Fibroblast of skin of right biceps (primary cell): ENCODE measurements at places on chromosomes 1 and 21.

- DNase-seq = no peak
Measured at GRCh38 chr1:107897438-107898345, 67.3 kb downstream of the VAV3 start.

DNA sequence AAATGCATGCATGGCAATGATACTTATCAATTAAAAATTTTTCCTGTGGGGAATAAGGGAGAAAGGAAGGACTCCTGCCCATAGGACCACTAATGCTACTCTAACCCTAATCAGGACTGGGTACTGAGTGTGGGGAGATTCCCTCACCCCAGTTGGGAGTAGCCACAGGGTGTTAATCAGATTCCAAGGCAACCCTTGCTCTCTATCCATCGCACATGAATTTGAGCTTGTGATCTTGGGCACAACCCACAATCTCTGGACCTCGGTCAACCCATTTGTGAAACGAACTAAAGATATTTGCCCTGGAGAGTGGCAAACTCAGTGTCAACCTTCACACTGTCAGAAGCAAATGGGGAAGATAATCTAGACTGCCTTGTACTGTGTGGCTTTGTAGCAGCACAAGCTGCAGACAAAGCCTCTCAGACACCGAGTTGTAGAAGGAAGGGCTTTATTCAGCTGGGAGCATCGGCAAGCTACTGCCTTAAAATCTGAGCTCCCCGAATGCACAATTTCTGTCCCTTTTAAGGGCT lies 69.5 kb downstream of the SERINC2 start:
- no peak for DNase-seq

GRCh38 chr1:162074276-162075005 lies 5.0 kb downstream of the NOS1AP start:
- peak; percentile 7 for DNase-seq

GRCh38 chr1:16984717-16985116 lies 4.3 kb upstream of the MFAP2 start:
- peak; percentile 92 for DNase-seq

- DNase-seq = no peak
Measured at GRCh38 chr1:115445090-115445489, 107.0 kb upstream of the NGF start.

DNA sequence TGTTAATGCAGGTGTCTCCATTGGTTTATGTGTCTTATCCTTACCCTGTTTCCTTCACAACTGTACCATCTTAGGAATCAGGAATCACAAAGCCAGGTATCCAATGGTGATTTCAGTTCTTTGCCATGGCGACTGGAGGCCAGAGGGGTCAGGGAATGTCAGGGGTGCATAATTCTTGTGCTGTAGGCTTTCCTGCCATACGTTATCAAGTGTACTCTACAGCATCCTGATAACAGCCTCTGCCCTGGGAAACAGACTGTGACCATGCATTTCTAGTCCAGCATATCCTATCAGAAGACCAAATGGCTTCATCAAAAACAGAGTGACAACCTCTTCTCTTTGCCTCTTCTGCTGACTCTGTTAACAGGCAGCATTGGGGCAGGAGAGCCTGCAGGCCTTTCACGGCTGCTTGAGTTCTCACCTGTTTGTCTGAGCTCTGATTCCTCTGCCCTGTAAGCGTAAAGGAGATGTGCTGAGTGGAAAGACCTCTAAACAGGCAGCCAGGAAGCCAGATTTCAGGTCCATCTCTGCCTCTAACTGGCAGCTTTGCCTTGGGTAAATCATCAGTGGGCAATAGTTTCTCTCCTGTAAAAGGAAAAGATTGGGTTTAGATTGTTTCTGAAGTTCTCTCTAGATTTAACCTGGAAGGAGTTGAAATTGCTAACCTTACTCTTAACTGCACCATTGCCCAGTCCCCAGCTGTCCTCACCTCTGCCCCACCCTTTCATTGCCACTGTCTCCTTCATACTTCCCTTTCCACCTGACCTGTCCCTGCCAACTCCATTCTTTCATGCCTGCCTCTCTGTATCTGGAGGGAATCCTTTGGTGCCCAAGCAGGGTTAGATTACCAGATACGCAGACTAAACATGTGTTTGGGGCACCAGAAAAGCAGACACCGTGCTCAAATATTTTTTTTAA lies 80.2 kb downstream of the LRRC8D start:
- no peak for DNase-seq

DNA sequence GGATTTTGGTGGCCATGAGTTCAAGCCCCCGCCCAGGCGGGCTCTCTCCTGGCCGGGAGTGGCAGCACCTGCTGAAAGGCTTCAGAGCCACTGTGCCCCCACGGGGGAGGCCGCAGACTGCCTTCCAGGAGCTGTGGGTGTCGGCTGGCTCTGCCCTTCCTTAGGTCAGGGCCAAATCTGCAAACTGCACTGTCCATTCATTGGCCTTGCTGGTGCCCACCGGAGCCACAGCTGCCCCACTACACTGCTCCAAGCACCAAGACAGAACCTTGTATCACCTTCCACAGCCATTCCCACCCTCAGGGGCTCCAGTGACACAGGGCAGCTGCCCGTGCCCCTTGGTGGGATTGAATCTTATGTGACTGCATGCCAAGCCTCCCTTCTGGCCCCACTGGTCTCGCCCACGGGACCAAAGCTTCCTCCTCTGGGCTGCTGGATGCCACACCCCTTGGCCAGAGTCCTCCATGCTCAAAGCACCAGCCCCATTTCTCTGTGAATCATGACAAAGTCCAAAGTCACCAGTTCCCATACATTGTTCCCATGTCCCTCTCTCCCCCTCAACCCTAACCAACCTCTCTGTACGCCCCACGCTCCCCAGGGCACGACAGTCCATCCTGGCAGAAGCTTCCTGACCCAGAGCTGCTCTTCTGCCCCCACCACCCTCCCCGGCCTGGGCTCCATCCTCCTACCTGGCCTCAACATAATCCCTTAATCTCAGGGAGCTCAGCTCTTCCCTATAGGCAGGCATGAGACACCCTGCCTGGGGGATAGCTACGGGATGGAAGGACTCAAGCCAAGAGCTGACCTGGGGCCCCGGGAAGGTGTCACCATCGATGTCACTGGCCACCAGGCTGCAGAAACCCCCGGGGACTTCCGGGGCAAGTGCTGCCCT lies 20.9 kb upstream of the GPR153 start:
- no peak for DNase-seq

GRCh38 chr1:186014370-186015037 lies 280.3 kb downstream of the HMCN1 start:
- peak; percentile 82 for DNase-seq

DNA sequence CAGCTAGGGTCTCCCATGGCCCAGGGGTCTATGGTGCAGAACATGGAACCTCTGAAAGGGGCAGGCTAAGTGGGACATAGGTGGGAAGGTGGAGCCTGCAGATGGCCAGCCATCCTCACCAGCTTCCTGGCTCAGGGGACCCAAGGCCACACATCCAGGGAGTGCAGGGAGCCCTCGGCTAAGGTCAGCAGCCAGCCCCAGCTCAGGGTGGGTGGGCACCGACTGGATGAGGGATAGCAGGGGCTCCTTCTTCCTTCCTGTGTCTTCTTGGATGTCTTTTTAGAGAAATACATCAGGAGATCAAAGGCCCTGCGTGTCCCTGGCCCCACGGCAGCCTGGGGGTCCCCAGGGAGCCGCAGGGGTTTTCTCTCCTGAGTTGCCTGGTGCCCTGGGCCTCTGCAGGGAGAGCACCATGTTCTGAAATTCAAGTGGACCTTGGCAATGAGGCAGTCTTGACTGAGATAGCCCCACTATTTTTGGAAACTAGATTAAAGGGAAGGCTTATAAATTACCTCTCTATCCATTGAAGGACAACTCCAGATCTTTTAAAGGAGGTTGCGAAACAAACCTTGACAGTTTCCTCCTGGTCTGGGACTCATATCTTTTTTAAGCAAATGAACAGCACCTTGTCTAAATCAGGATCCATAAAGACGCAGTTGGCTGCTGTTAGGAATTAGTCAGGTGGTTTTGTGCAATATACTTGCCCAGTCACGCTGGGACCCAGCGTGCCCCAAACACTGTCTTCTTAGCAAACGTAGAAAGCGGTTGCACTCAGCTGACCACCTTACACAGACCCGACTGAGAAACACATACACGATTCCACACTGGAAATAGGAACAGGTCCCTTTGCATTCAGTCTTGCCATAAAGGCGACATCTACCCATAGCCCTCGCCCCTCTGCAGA lies 242.3 kb downstream of the TOMM20 start:
- DNase-seq = no peak

DNA sequence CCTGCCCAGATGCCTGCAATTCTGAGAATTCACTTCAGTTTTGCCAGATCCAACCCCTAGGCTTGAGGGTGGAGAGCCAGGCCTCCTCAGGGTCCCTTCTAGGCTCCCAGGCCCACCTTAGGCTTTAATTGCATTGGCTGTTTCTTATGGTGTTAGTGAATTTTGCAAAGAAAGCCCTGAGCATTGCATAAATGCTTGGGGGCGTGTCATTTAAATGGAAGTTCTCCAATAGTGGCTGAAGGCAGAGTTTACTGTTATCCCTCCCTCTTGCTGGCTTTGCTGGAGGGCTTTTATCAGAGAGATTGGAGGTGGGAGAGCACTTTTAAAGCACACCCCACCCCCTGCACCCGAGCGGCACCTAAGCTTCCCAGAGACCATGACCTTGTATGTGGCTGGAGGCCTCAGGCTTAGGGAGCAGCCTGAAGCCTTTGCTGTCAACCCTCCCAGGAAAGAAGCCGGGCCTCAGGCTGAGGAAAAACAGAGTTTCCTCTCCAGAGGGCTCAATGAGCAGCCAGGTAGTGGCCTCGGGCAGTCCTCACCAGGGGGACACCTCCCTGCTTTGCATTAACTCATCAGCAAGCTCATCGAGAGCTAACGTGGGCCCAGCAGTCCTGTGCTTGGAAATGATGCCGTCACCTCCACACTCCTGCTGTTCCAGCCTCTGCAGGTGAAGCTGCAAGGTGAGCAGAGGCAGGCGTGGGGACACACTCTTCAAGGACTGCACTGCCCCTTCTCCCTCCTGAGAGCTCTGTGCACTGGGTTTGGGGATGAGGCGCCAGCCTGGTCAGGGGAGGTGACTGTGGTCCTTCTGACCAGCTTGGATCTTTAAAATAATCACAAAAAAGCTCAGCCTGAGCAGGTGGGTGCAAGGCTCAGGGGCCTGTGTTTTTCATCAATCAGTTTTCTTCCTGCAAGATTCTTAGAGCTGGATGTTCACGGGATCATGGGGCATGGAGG lies 58.0 kb downstream of the STUM start:
- DNase-seq = no peak

DNA sequence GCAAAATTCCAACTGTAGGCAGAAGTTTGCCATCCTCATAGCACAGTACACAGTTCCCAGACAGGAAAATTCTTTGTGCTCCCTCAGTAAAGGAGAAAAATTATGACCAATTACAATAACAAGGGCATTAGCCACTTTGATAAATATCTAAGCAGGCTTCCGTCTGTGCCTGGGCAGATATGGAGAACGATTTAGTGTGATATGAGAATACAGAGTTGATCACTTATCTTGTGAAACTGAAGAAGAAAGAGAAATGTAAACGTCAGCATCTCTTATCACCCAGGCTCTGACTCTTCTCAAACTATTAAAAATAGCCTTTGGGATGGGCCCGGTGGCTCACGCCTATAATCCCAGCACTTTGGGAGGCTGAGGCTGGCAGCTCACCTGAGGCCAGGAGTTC lies 54.5 kb upstream of the TIAM1 start:
- no peak for DNase-seq

- DNase-seq = no peak
Measured at GRCh38 chr21:45012662-45013259, 61.6 kb upstream of the ADARB1 start.

DNA sequence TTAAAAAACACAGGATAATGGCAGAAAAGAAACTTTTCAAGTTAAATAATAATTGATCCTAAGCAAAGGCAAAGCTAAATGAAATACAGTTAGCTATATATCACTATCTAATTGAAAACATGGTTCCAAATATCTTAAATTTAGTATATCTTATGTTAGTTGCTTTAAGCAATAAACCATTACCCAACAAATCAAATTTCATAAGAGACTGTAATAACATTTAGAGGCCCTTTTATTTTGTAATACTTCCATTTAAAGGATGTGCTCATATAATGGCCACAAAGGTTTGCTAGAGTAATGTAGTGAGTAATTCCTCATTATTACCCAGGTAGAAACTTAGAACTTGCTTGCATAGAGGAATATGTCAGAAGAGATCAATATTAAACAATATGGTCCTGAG lies 32.3 kb downstream of the RPL5 start:
- no peak for DNase-seq

GRCh38 chr1:147611586-147611985 lies 58.7 kb downstream of the ACP6 start:
- no peak for DNase-seq

- DNase-seq = no peak
Measured at GRCh38 chr1:7219031-7219430, 433.8 kb downstream of the CAMTA1 start.

DNA sequence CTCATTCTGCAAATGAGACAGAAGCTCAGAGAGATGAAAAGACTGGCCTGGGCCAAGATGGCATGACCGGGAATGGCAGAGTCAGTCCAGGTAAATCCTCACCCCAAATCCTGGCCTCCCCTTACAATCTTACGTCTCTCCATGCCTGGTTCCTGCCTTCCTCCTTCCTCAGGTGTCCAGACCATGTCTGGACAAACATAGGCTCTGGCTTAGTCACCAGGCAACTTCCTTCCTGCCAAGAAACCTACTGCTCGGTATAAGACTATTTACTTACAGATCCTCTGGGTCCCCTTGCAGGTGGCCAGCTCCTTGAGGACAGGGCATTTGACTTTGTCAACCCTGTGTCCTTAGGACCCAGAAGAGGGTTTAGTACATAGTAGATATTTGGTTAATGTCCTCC lies 69.4 kb upstream of the ROR1 start:
- DNase-seq = no peak

GRCh38 chr21:38206646-38207045 lies 50.1 kb upstream of the KCNJ15 start:
- peak; percentile 12 for DNase-seq

DNA sequence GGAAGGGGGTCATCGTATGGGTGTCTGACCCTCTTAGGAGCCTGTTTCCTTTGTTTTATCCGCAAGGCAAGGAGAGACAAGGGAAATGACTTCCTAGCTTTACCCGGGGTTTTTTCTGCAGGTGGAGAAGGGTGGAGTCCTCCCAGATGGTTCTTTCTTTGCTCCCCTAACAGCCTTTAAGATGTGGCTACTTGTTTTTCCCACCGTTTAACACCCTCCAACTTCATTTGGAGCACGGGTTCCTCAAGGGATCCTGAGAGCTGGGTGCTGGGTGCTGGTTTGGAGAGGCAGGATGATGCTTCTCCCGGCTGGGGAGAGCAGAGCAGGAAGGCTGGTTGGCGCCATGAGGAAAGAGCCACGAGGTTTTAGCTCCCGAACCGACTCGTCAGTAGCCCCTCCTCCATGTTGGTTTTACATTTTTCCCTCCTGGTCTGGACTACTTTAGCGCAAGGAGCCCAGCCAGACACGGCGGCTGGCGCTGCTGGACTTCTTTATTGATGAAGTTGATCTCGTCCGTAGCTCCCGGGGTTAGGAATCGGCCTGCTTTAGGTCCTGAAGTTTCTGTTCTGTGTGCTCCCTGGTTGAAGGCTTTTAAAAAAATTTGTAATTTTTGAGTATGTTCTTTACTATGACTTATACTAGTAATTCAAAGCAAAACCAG lies 1.4 kb downstream of the UCK2 start:
- peak; percentile 87 for DNase-seq
